ENCODE measurements at places on chromosomes 1 and 21.
A peak's percentile ranks its signal among the peaks of the same experiment; 100 is the strongest.

GRCh38 chr1:157279138-157279801 is 141.1 kb upstream of the ETV3 start:
- DNase-seq, result no peak

GRCh38 chr1:43836267-43836951 is 97.2 kb upstream of the ARTN start:
- DNase-seq, result peak; percentile 57

- no peak for DNase-seq
Measured at GRCh38 chr1:235129774-235130570, 1.3 kb upstream of the TOMM20 start.

DNA sequence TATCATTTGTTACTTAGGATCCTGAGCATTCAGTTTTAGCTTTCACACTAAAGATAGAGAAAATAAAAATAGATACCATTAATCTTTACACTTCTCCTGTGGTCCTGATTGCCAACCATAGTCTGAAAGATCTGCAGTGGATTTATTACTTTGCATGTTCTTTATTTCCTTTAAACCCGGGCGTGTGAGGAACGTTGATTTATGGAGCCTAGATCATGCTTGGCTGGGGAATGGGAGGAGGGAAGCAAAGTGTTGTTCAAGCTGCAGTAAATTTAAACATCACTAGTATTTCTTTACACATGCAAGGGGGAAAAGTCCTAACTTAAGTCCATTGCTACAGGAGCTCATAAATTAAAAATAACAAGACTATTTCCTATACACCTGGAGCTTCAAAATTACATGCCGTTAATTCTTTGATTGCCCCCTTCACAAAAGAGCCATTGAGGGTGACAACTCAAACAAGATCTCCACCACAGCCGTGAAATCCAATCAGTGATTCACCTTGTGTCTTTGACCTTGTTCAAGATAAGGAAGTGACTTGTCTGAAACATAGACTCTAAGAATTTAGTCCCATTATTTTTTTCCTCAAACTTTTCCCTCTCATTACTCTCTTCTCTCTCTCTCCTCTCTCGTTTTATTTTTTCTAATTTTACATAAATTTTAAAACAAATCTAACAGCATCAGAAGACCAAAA is 282.7 kb downstream of the KIF26B start:
- no peak for DNase-seq

DNA sequence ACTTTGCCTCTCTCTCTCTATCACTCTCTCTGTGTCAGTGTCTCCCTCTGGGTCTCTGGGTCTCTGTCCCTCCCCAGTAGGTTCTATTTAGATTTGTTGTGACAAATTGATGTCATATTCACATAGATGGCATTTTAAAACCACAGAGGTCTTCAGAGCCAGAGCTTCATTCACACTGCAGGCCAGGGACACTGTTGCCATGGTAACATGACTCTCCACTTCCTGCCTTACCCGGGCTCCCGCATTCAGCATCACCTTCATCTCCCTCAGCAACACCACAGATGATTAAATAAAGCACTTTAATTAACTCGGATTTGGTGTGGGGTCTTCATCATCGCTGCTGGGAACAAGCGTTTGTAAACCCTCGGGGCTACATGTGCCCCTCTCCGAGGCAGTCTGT is 132.6 kb downstream of the ETS2 start:
- DNase-seq, result no peak

DNA sequence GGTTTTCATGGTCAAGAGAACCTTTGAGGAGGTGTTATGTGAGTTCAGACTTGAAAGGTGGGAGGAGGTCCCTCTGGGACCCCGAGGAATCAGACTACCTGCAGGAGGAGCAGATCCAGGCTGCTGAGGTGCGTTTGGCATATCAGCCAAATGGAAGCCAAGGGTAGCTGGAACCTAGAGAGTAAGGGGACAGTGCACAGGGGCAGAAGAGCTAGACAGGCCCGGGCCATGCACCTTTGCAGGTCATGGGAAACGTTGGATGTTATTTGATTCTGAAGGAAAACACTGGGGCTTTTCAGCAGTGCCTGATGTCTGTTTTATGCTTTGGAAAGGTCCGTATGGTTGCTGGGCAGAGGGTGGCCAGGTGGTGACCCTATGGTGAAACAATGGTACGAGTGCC is 169.2 kb downstream of the PGBD5 start:
- no peak for DNase-seq

- DNase-seq, result no peak
Measured at GRCh38 chr1:13583595-13583965, at the start of gene PDPN. Gene PDPN (plus strand): TSS chr1:13583832. CDS start chr1:13584034, 202 bp downstream.

- DNase-seq, result no peak
Measured at GRCh38 chr21:33013626-33014025, 12.1 kb upstream of the OLIG2 start.

- DNase-seq, result no peak
Measured at GRCh38 chr1:153347856-153348255, 785 bp downstream of the PGLYRP4 start.

- DNase-seq, result no peak
Measured at GRCh38 chr1:84665703-84666317, 24.5 kb downstream of the SSX2IP start.

- DNase-seq, result no peak
Measured at GRCh38 chr1:113647164-113647563, 112.1 kb downstream of the PHTF1 start.

- no peak for DNase-seq
Measured at GRCh38 chr1:40592107-40592803, 60.8 kb downstream of the ZNF684 start.

- no peak for DNase-seq
Measured at GRCh38 chr1:98049370-98050135, 128.7 kb upstream of the DPYD start.

GRCh38 chr1:119791377-119791776 is 19.9 kb downstream of the REG4 start:
- DNase-seq, result no peak

DNA sequence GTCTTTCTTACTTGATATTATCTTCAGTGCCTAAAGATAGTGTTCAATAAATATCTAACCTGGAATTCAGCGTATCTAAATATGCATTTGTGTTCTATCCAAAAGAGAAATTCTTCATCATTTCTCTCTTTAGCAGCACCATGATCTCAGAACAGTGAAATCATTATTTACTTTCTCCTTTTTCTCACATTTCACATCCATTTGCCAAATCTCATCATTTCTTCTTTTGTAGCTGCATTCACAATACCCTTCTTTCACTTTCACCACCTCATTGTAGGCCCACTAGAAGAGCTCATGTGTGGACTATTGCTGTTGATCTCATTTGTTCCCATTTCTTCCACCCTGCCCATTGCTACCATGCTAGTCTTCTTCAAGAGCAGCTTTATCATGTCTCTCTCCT is 178.0 kb downstream of the PHTF1 start:
- DNase-seq, result no peak
